ENCODE measurements at places on chromosomes 7 and 10. TPM values are rescaled to one million over a fixed set of nuclear protein-coding genes. Genes with fewer than 3 reads are reported as not detected.
A peak's percentile ranks its signal among the peaks of the same experiment; 100 is the strongest.

- peak; percentile 20 for DNase-seq
Measured at GRCh38 chr7:155811895-155812761, at the start of gene SHH. Gene SHH (minus strand): TSS chr7:155812463. CDS start chr7:155812122, 341 bp downstream.

Gene CREB5
- 12.9 TPM for total RNA-seq

Gene COG5
- 23.6 TPM for total RNA-seq

GRCh38 chr7:6020371-6021286 is 10.5 kb upstream of the ANKRD61 start:
- no peak for DNase-seq

- no peak for DNase-seq
Measured at GRCh38 chr10:91665842-91666241, 33.0 kb upstream of the PPP1R3C start.
